ENCODE measurements at places on chromosomes 2 and 18.
A peak's percentile ranks its signal among the peaks of the same experiment; 100 is the strongest.

GRCh38 chr2:40384233-40384632 is 67.7 kb downstream of the SLC8A1 start:
- no peak for DNase-seq

- no peak for DNase-seq
Measured at GRCh38 chr2:39356922-39357639, 80.0 kb downstream of the MAP4K3 start.

GRCh38 chr18:57025540-57025939 is 121.3 kb upstream of the BOD1L2 start:
- DNase-seq = no peak

- DNase-seq = no peak
Measured at GRCh38 chr2:162636206-162636728, 202.3 kb downstream of the KCNH7 start.

DNA sequence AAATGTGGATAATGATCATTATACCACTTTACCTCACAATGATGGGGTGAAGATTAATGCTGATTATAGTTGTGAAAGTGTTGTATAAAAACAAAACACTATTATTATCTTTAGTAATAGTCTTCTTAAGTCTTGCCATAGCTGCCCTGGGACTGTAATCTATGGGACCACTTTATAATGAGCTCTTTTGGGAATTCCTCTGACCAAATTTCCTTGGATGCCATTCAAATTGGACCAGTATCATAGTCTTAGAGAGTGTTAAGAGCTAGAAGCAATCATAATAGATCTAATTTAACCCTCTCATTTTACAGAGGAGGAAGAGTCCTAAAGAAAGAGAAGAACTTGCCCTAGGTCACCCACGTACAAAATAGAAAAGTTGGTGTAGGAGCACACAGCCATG is 457.7 kb upstream of the SLC14A2 start:
- DNase-seq = no peak

GRCh38 chr18:27861539-27861938 is 315.4 kb downstream of the CDH2 start:
- DNase-seq = no peak

GRCh38 chr2:215631696-215632095 is 195.8 kb upstream of the FN1 start:
- DNase-seq = no peak

GRCh38 chr2:125364192-125364983 is 1291.6 kb upstream of the GYPC start:
- no peak for DNase-seq

DNA sequence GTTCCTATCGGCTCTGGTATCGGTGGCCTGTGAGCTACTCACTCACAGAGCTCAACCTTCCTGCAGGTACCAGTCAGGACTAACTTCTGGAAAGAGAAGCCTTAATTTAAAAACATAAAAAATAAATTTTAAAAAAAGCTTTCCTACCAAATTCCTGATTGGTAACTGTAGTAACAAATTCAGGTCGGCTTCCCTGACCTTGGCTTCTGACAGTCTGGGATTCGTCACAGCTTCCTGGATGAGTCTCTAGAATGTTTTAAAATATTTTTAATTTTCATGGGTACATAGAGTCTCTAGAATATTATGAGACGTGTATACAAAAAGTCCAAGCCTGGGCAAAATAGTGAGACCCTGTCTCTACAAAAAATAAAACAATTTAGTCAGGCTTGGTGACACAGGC is 45.0 kb upstream of the MTCL1 start:
- DNase-seq = peak; percentile 57

GRCh38 chr2:108215794-108216211 is 24.0 kb upstream of the SULT1C3 start:
- DNase-seq = peak; percentile 81

DNA sequence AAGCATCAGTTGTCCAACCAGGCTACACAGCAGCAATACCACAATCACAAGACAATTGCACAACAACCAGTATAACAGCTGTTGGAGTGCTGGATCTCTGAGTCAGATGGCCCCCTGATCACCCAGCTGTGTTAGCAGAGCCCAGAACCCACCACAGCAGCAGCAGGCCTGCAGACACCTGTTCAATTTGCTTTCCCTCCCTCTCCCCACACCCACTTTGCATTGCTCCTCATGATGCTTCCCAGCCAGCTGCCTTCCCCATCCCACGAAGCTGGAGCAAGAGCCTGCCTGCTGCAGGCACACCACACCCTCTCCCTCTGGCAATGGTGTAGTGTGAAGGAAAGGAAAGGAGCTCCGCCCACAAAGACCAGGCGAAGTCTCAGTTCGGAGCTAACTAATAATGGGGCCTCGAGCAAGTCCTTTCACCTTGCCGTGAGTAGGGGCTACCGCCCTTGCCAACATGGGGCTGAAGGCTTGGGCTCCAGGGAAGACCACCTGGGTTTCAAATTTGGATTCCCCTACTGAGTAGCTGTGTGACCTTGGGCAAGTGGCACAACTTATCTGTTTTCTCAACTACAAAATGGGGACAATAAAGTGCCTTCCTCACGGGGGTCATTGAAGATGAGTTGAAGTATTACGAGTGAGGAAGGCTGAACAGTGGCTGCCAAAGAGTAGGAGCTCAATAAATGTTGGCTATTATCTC is 19.4 kb upstream of the ZBTB7C start:
- no peak for DNase-seq

- DNase-seq = no peak
Measured at GRCh38 chr2:187942876-187943275, 348.8 kb upstream of the GULP1 start.

GRCh38 chr2:27967076-27967475 is 76.5 kb downstream of the BABAM2 start:
- no peak for DNase-seq

GRCh38 chr2:236022128-236022527 is 146.1 kb downstream of the GBX2 start:
- no peak for DNase-seq

- no peak for DNase-seq
Measured at GRCh38 chr2:73830871-73831401, 2.2 kb downstream of the STAMBP start.

- no peak for DNase-seq
Measured at GRCh38 chr18:22871809-22872525, 61.2 kb upstream of the RBBP8 start.

DNA sequence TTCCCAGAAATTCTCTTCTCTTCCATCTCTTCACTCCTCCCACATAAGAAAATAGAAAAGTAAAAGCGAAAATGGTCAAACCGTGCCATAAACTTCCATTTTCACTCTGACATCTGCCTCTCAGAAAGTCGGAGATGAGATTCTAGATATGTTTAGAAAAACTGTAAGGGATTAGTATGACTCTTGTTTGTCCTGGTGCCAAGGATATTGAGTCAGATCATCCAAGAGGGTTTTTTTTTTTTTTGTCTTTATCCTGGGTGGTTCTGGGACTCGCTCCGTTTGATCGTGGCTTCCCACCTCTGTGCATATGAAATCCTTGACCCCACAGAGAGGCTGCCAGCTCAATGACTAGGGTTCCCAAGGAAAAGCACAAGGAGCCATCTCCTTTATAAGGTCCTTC is 17.3 kb downstream of the EN1 start:
- DNase-seq = no peak

- no peak for DNase-seq
Measured at GRCh38 chr2:26809876-26810577, 24.2 kb downstream of the CENPA start.

DNA sequence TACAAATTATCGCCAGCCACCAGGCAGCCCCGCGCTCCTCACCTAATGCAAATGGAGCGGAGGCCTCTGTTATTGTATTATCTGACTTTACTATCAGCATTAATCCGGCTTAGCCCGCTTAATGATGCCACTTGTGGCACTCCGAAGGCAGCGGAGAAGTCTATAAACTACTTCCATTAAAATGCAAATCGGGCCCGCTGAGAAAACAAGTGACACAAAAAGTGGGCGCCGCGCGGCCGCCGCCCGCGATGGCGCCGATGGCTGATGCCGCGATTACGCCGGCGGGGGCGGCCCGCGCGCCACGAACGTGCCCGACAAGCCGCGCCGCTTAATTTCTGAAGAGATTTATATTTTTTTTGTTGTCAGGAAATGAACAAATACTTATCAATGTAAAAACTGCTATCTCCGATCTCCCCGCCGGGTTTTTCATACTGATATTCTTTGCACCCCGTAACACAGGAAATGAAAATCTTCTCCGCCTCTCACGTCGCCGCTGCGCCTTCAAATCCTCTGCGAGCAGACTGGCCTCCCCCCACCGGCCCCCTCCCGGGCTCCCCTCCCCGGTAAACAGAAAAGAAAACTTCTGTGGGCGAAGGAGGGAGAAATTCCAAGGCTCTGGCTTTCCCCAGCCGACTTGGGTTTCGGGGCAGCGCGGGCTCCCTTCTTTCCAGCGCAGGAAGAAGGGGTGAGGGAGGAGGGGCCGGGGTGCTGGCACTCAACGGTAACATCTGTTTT is 221.8 kb downstream of the INSIG2 start:
- DNase-seq = peak; percentile 70

GRCh38 chr2:186590759-186591505 is 1.1 kb downstream of the ITGAV start:
- no peak for DNase-seq

DNA sequence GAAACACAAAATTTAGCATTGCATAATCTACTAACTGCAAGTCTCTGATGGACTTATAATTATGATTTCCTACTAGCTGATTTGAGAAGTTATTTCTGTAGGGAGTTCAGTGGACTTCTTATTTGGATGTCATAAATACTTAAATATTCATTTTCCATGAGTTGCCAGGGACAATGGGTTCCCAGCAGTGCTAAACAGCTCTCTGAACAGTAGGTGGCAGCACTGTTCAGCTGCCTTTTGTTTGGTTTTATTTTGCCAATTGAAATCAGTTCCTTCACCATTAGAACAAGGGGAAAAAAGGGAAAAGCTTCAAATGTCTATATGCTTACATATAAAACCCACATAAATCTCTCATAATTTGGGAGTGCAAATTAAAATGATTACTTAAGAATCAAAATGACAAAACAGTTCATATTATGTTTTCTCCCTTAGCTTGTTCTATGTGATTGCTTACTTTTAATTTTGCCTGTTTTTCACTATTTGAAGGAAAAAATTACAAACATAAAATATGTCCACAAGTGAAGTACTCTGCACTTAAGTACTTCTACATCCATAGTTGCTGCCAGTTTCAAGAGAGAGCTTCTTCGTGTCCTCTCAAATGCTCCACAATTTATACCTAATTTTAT is 898.9 kb downstream of the CPS1 start:
- DNase-seq = no peak

DNA sequence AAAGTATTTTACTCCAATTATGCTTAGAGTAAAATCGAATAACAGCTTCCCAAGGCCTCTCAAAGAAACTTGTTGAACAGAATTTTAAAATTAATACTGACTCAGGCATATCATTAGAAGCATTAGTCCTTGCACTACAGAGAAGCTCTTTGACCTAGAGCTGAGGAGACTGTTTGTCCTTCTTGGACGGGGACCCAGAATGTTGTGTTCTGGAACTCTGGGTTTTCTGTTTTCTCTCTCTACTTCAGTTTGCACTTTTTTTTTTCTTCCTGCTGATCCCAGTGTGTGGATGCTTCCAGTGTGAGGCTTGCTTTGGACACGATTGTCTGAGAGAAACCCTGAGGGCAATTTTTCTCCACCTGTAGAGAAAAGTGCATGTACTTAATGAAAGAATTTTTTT is 847.6 kb downstream of the SOCS6 start:
- DNase-seq = no peak

- no peak for DNase-seq
Measured at GRCh38 chr2:211396815-211397214, 840.4 kb downstream of the CPS1 start.

GRCh38 chr18:67550872-67551520 is 34.5 kb upstream of the DSEL start:
- DNase-seq = no peak

GRCh38 chr2:142100139-142100873 is 30.5 kb downstream of the LRP1B start:
- no peak for DNase-seq

DNA sequence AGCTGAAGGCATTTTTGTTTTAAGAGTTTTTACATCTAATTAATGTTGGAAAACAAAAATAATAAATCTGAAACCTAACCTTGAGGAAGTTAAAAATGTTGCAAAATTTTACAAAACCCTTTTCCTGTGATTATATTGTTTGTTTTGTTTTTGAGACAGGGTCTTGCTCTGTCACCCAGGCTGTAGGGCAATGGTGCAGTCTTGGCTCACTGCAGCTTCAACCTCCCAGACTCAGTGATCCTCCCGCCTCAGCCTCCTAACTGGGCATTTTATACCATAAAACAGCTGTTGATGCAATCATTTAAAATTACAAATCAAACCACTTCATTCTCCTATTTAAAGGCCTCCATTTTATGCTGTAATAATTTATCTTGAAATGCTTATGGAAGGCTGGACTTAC is 1.7 kb upstream of the ZNF24 start:
- DNase-seq = no peak

DNA sequence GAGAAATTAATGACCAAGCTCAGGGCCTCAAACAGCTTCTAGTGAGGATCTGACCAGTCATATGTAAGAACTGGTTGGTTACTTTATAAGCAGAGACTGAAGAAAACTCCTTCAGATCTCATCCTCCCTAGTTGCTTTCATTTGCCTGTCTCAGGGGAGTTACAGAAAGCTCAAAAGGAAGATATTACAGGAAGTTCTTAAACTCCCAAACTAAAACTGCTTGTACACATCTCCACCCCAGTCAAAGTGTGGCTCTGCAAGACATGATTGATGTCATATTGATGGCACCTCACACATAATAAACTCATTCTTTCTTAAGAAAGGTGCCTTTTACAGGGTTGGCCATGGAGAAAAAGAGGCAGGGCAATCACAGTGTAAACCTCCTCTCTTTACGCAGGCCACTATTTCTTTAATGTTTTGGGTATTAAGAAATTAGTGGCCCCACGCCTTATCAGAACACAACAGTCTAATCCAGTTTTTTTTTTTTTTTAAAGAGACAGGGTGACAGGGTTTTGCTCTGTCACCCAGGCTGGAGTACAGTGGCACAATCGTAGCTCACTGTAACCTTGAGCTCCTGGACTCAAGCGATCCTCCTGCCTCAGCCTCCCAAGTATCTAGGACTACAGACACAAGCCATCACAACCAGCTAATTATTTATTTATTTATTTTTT is 62.6 kb upstream of the STK17B start:
- DNase-seq = no peak

DNA sequence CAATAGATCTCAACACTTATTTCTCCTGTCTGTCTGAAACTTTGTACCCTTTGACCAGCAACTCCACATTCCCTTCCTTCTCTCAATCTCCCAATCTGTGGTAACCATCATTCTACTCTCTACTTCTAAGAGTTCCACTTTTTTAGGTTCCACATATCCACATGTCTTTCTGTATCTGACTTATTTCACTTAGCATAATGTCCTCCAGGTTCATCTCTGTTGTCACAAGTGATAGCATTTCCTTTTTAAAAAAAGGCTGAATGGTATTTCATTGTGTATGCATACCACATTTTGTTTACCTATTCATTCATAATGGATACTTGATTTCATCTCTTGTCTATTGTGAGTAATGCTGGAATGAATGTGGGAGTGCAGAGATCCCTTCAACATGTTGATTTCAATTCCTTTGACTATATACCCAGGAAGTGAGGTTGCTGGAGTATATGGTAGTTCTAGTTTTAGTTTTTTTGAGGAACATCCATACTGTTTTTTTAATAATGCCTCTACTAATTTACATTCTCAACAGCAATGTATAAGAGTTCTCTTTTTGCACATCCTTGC is 18.8 kb upstream of the MMADHC start:
- DNase-seq = no peak
